Cardiac muscle cell (in vitro differentiated cells and primary cell): ENCODE measurements at places on chromosomes 16 and 17.

- peaks cover 3% of the 10 kb centered on the region for H3K36me3 ChIP-seq
- no peak overlapping the region for H3K4me3 ChIP-seq
- H3K4me1 ChIP-seq: peaks cover 7% of the 10 kb centered on the region
- no peaks in the 10 kb centered on the region for H3K27me3 ChIP-seq
Measured at GRCh38 chr17:75103601-75104554, 5.9 kb upstream of the ARMC7 start.

DNA sequence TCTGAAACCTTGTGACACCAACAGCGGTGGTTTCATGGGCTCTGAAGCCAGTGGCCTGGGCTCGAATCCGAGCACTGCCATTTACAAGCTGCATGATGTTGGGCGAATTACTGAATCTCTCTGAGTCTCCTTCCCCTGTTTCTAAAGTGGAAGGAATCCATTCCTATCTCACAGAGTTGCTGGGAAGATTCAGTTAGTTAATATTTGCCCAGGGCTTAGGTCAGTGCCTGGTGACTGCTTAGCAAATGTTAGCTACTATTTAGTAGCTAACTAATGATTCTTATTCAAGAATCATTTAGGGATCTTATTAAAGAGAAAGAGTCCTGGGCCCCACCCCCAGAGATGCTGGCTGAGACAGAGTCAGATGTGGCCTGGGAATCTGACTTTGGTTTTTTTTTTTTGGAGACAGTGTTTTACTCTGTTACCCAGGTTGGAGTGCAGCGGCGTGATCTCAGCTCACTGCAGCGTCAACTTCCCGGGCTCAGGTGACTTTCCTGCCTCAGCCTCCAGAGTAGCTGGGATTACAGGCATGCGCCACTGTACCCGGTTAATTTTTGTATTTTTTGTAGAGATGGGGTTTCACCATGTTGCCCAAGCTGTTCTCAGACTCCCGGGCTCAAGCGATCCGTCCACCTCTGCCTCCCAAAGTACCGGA, 33.6 kb upstream of the RAI1 start:
- no peak for DNase-seq
- no peak overlapping the region for H3K27ac ChIP-seq
- no peaks in the 10 kb centered on the region for H3K27me3 ChIP-seq
- no peaks in the 10 kb centered on the region for H3K36me3 ChIP-seq

- H3K27ac ChIP-seq: no peak overlapping the region
- H3K4me1 ChIP-seq: no peaks in the 10 kb centered on the region
- no peak overlapping the region for H3K4me3 ChIP-seq
- no peaks in the 10 kb centered on the region for H3K36me3 ChIP-seq
- no peak for DNase-seq
- no peaks in the 10 kb centered on the region for H3K27me3 ChIP-seq
Measured at GRCh38 chr16:68627951-68628425, 17.1 kb upstream of the CDH3 start.

- H3K4me1 ChIP-seq: peaks cover 6% of the 10 kb centered on the region
- no peak for DNase-seq
- no peaks in the 10 kb centered on the region for H3K27me3 ChIP-seq
- H3K27ac ChIP-seq: peak overlapping the region; percentile 92
- H3K36me3 ChIP-seq: no peaks in the 10 kb centered on the region
Measured at GRCh38 chr17:32141679-32142037, 644 bp upstream of the RHOT1 start.

- H3K27me3 ChIP-seq: peaks cover 68% of the 10 kb centered on the region
- no peak overlapping the region for H3K4me3 ChIP-seq
- H3K36me3 ChIP-seq: no peaks in the 10 kb centered on the region
- DNase-seq: no peak
- no peaks in the 10 kb centered on the region for H3K4me1 ChIP-seq
Measured at GRCh38 chr16:55660828-55661227, 5.0 kb downstream of the SLC6A2 start.

- H3K27ac ChIP-seq: no peak overlapping the region
- H3K4me3 ChIP-seq: no peak overlapping the region
Measured at GRCh38 chr17:28612936-28613872, 781 bp downstream of the RSKR start.

DNA sequence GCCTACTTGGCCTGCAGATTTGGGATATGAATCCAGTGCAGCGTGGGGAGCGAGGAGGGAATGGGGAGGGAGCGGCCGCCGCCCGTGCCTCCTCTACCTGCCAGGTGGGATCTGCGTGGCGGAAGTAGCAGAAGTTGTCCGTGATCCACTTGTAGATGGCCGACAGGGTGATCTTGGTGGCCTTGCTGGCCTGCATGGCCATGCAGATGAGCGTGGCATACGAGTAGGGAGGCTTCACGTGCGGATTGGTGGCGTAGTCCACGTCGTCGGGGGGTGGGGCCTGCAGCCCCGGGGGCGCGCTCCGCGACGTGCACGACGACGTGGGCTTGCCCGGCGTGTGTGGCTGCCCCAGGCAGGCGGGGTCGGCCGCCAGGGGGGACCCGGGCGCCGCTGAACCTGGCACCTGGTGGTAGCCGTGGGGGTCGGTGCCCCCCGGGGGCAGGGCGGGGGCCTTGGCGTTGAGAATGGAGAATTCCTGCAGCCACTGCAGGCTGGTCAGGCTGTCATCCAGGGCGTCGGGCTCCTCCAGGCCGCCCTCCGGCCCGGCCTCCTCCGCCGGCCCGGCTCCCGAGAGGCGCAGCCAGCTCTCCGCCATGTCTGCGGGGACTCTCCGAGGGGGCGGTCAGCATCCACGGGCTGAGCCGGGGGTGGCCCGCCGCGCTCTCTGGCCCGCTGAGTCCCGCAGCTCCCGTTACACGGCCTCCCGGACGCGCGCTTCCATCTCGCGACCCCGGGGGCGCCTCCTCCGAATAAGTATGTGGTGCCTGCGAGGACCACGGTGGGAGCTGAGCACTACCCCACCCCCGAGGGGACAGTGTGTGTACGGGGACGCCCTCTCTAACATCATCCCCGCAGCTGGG, 1.0 kb downstream of the FOXJ1 start:
- DNase-seq: no peak
- H3K27ac ChIP-seq: no peak overlapping the region

DNA sequence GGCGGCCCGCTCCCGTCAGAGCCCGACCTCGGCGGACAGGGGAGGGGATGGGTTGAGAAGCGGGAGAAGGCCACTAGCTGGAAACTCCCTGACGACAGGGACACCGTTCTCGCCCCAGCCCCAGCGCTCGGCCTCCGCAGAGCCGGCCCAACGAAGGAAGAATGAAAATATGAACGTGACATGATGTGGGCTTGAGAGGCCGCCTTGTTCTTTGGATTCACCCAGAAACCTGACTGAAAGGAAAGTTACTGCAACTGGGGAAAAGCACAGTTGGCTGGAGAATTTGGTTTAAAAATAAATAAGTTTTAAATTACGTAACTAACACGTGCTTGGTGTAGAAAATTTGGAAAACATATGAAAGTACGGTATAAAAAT, 21.1 kb downstream of the NPTX1 start:
- peak overlapping the region; percentile 86 for H3K27ac ChIP-seq
- peak overlapping the region; percentile 66 for H3K4me3 ChIP-seq
- H3K36me3 ChIP-seq: no peaks in the 10 kb centered on the region

DNA sequence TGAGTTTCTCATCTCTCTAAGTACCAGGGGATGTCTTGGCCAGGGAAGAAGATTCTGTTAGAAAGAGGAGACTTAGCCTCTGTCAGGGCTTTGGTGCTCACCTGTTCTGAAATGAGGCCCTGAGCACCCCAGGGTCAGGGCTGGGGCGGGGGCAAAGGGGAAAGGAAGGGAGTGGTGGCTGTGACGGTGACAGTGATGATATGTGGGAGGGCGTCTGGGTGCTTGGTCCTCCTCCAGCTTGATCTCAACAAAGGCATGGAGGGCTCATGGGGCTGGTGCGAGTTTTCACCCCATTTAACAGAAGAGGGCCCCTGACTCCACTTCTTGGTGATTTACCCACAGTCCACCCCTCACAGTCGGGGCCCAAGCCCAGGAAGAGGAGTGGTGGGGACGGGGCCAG, 15.1 kb downstream of the SOX8 start:
- H3K4me1 ChIP-seq: no peaks in the 10 kb centered on the region
- DNase-seq: no peak
- H3K27me3 ChIP-seq: peaks cover 4% of the 10 kb centered on the region
- H3K4me3 ChIP-seq: no peak overlapping the region
- no peak overlapping the region for H3K27ac ChIP-seq

GRCh38 chr16:49052846-49053245, 228.8 kb downstream of the CBLN1 start:
- H3K27me3 ChIP-seq: no peaks in the 10 kb centered on the region
- H3K27ac ChIP-seq: no peak overlapping the region
- no peak overlapping the region for H3K4me3 ChIP-seq
- DNase-seq: no peak
- no peaks in the 10 kb centered on the region for H3K36me3 ChIP-seq

- DNase-seq: no peak
- peaks cover 21% of the 10 kb centered on the region for H3K4me1 ChIP-seq
- H3K27ac ChIP-seq: no peak overlapping the region
- no peaks in the 10 kb centered on the region for H3K27me3 ChIP-seq
- no peak overlapping the region for H3K4me3 ChIP-seq
- H3K36me3 ChIP-seq: peaks cover 11% of the 10 kb centered on the region
Measured at GRCh38 chr17:59002848-59003247, 103.8 kb downstream of the TRIM37 start.

DNA sequence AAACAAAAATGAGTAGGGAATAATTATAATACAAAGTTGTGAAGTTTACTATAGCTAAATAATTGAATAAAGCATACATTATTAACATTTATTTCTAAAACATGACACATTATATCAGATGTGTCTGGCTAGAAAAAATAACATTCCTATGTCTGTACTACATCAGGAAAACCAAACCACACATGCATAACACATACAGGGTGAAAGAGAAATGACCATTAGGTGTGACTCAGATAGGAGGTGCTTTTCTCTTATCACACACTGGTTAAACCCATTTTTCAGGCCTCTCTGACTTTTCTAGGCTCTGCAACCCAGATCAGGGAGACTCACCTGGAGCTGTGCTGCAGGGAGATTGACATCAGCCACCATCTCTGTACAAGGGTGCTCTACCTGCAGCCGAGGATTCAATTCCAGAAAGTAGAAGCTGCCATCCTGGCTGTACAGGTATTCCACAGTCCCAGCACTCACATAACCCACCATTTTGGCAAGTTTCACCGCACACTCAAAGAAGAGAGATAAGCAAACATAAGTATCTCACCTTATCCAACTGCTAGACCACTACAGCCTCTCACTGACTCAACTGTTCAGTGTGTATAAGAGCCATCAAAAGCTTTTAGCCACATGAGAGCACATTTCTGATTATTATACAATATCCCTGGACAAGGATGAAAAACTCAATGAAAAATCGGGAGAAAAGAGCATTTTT, 116.6 kb upstream of the C17orf78 start:
- H3K4me1 ChIP-seq: no peaks in the 10 kb centered on the region
- H3K36me3 ChIP-seq: peaks cover 35% of the 10 kb centered on the region
- H3K4me3 ChIP-seq: no peak overlapping the region

DNA sequence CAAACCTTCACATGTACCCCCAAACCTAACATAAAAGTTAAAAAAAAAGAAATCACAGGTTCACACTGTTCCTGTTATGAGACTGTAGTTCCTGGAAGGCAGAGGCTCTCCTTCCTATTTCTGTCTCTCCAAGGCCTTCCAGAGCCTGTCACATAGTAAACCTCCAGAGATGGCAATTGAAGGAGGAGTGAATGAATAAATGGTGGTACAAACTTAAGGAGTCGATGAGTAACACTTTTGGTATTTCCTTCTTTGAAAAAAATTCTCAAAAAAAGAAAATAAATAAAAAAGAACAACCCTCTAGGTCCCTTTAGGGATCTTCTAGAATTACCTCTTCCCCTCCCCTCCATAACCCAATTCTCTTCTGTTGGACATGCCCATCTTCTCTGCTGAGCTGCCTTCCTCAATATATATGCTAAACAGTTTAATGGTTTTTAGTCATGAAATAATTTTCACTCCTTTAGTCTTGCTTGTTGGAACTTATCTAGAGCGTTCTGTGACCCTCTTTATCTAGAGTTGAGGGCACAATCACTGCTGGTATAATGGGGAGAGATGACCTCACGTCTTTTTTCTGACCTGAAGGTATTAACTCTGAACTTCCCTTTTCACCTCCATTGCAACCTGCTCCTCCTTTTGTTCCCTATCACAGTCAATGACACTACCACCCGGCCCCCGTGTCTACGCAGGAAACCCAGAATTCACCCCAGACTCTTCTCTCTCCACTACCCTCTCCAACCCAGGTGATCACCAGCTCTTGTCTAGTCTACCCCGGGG, 1.7 kb upstream of the TAF15 start:
- H3K4me3 ChIP-seq: no peak overlapping the region
- H3K27me3 ChIP-seq: no peaks in the 10 kb centered on the region
- peaks cover 14% of the 10 kb centered on the region for H3K4me1 ChIP-seq
- no peak overlapping the region for H3K27ac ChIP-seq
- DNase-seq: no peak

DNA sequence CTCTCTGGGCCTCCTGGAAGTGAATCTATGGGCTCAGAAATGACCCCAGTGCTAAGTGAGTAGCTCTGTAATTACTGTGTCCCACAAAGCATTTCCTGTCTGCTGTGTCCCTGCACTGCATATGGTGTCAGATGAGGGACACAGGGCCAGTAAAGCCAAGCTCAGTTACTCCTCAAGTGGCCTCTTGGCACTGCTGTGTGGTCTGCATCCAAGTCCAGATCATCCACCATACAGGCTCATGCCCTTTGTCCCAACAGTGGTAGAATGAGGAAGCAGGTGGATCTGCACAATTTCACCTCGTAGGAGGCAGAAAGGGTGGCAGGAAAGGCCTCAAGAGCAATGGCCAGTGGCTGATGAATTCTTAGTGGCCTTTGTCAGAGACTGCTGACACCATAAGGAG, 146.8 kb downstream of the SOX9 start:
- no peaks in the 10 kb centered on the region for H3K36me3 ChIP-seq
- no peaks in the 10 kb centered on the region for H3K4me1 ChIP-seq
- no peaks in the 10 kb centered on the region for H3K27me3 ChIP-seq
- no peak overlapping the region for H3K27ac ChIP-seq
- peak; percentile 2 for DNase-seq

DNA sequence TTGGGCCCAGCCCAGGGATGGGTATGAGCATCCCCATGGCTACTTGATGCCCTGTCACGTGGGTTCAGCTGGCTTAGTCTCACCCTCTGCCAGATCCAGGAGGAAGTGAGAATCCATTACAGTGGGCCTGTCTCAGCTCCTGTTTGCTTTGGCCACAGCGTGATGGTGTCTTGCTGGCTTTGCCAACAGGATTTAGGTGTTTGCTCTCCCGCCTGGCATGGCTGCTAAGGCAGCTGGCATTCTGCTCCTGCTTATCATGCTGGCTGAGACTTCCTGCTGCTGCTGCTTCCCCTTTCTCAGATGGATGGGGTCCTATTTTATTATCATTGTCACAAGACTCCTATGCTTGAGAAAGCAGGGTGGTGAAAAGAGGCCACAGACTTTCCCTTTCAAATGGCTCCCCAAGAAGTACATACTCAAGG, 28.3 kb upstream of the HOXB13 start:
- peaks cover 100% of the 10 kb centered on the region for H3K27me3 ChIP-seq
- no peaks in the 10 kb centered on the region for H3K36me3 ChIP-seq
- H3K4me3 ChIP-seq: no peak overlapping the region
- H3K4me1 ChIP-seq: no peaks in the 10 kb centered on the region
- DNase-seq: no peak
- H3K27ac ChIP-seq: no peak overlapping the region

- no peak overlapping the region for H3K27ac ChIP-seq
- peaks cover 6% of the 10 kb centered on the region for H3K4me1 ChIP-seq
- no peak for DNase-seq
- H3K4me3 ChIP-seq: no peak overlapping the region
Measured at GRCh38 chr17:15509095-15509494, 41.7 kb upstream of the CDRT4 start.
